ENCODE measurements at places on chromosomes 6 and 20.

- ATAC-seq, result no peak
These were observed 330.0 kb downstream of the ZFAND3 start for GRCh38 chr6:38149531-38149930.

DNA sequence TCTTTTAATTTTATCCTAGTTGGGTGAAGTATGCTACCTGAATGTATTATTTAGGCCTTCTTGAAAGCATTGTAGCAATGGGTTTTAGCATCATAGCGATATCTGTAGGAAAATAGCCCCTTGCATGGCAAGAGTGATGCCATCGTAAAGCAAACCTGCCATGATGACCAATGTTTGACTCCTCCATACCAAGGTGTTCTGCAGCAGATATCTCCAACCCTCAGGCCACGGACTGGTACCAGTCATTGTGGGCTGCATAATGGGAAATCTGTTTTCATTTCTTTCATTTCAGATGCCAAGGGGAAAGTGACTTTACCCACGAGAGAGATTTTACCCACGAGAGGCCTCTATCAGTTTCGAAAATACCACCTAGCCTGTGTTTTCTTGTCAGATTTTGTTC, 6.2 kb downstream of the TXLNB start:
- no peak for ATAC-seq

- no peak for ATAC-seq
These were observed 17.3 kb downstream of the NCOA7 start for GRCh38 chr6:125808060-125808459.

GRCh38 chr20:50487397-50487796, 22.8 kb upstream of the PTPN1 start:
- peak; percentile 39 for ATAC-seq

GRCh38 chr20:34987288-34988190, 31.9 kb downstream of the MYH7B start:
- no peak for ATAC-seq

DNA sequence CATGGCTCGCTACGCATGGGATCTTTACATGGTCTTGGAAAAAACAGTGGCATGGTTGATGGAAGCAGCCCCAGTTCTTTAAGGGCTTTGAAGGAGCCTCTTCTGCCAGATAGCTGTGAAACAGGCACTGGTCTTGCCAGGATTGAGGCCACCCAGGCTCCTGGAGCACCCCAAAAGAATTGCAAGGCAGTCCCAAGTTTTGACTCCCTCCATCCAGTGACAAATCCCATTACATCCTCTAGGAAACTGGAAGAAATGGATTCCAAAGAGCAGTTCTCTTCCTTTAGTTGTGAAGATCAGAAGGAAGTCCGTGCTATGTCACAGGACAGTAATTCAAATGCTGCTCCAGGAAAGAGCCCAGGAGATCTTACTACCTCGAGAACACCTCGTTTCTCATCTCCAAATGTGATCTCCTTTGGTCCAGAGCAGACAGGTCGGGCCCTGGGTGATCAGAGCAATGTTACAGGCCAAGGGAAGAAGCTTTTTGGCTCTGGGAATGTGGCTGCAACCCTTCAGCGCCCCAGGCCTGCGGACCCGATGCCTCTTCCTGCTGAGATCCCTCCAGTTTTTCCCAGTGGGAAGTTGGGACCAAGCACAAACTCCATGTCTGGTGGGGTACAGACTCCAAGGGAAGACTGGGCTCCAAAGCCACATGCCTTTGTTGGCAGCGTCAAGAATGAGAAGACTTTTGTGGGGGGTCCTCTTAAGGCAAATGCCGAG, 78.2 kb downstream of the ASXL1 start:
- no peak for ATAC-seq

DNA sequence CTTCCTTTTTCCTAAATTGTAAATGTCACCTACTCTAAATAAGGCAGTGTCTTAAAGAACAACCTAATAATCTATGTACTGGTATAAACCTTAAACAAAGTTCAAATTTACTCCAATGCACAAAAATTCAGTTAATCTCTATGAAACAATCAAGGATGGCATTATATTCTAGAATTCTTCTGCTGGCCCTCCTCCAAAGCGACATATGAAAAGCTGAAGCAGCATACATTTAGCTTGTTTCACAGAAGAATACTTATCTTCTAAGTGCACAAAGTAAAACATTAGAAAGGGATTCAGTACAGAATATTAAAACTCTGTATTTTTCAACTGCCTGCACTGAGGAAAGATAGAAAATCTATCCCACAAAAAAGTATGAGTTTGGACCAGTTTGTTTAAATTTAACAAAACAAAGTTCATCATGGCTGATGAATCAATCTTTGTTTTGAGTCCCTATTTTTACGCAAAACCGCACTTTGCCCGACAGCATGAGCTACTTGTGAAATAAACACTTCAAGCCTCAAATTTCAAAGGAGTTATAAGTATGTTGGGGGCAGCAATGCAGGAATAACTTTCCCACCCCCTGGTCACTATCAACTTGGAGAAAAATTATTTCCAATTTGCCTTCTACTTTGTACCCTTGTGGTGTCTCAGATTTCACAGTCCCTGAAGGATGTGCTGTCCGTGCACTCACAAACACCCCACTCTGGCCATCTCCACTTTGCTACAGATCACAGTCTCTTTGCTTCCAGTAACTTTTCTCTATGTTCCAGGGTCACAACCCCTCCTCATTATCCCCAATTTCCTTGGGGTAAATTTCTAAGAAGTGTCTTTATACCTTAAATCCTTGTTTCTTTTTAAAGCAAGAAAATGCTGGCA, 238.2 kb downstream of the PRKN start:
- no peak for ATAC-seq

- ATAC-seq, result no peak
These were observed 51.5 kb downstream of the RPS12 start for GRCh38 chr6:132865829-132866228.

DNA sequence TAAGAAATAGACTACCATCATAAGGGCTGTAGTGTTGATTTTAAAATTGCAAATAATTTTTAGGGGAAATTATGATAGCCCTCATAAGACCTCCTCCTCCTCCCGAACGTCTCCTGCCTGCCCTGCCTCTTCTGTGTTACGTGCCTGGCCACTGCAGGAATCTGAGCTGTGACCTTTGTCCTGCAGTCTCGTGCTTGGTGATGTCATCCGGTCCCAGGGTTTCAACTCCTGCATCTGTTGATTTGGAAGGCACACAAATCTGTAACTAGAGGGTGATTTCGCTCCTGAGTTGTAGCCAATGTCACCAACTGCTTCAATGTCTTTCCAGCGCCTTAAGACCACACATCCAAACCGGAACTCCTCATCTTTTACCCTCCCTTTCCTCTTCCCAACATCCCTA, 163.2 kb downstream of the AIG1 start:
- no peak for ATAC-seq

DNA sequence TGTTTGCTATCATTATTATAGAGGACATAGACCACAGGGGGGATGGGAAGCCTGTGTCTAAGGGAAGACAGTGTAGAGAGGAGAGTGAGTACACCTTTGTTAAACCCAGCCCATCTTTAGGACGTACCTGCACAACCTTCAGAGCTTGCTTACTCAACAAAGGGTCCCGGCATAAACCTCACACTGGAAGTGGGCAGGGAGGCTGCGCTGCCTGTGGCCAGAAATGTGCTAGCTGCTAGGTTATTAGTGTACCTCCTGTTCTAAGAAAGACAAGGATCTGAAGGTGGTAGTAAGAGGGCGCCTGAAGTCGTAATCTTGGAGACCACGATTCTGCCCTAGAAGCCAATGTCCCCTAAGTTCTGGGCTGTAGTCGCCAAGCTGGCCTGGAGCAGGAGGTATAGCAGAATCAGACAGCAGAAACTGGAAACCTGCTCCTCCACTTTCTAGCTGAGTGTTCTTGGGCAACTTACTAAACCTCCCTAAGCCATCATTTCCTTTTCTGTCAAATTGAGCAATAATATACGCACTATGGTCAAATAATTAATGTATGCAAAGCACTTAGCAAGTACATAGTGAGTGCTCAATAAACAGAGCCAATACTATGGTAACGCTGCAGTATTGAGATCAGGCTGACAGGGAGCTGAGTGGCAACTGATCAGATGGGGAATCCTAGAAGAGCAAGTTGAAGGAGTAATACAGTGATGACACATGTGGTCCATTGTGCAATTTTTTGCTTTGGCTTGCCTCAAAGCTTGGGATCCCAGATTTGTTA, 16.8 kb upstream of the AKIRIN2 start:
- peak; percentile 81 for ATAC-seq

- ATAC-seq, result no peak
These were observed 72.4 kb downstream of the ADGRG6 start for GRCh38 chr6:142374091-142374770.

DNA sequence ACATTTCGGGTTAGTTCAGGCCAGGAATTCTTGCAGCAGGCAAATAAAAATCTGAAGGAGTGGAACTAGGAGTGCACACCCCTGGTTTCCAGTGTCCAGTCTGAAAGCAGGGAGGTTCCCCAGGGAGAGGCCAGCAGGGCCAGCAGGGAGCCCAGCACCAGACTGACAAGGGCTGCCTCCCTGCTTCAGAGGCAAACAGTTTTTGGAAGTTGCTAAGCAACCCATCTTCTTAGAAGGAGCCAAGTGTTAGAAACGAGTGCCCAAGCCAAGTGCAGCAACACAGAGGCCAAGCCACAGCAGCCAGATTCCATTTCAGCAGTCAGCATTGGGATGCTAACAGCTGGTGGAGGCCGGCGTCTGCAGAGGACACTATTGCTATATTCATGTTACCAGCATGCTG, 179.1 kb downstream of the SYNDIG1 start:
- no peak for ATAC-seq

GRCh38 chr6:27297857-27298730, 14.0 kb downstream of the POM121L2 start:
- no peak for ATAC-seq

GRCh38 chr20:54267483-54268003, 59.7 kb downstream of the PFDN4 start:
- ATAC-seq, result no peak

DNA sequence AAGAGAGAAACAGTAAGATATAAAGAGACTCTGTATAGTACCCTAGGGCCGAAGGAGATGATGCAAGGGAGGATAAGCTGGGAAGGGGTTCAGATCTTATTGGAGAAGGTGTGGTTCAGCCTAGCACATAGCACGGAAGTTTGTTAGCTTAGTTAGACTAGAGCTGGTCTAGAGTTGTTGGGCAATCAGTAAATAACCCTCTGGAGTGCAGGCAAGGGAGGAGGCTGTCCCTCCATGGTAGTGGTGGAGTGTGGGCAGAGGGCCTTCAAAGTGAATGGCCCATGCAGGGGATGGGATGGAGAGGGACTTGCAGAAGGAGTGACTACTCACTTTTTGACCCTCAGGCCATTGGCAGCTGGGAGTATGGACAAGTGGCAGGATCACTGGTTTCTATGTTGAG, 20.0 kb downstream of the TULP4 start:
- ATAC-seq, result no peak

GRCh38 chr20:62044631-62045030, 21.1 kb downstream of the TAF4 start:
- no peak for ATAC-seq

GRCh38 chr6:128238225-128238624, 282.2 kb downstream of the PTPRK start:
- no peak for ATAC-seq

- no peak for ATAC-seq
These were observed 118.9 kb downstream of the QKI start for GRCh38 chr6:163533443-163533842.

GRCh38 chr6:9766240-9766915, 648.5 kb downstream of the TFAP2A start:
- no peak for ATAC-seq

DNA sequence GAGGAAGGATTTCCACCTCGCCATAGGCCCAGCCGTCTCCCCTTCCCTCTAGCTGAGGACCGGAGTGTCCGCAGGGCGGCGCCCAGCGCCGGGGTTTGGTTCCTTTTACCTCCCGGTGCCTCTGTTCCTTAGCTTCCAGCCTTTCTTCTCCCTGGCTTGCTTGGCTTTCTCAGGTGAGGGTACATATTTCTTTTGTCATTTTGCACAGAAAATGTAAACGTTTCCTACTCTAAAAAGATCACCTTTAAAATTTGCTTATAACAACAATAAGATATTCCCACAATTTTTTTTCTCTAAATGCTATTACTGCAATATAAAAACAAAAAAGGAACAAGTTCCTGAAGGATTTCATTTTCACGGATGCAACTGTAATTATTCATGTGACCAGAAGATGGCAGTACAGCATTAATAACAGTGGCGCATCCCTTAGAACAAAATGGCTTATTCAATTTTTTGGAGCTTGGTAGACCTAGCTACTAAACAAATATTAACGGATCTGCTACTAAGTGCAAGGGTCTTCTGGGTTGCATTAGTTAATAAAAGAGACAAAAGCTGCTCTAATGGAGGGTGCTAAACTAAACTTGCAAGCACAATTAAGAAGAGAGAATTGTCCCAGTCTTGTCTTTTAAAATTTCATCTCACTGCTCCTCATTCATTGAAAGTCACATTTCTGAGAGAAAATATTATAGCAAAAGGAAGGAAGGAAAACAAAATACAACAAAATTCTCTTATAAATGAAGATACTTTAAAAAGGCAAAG, 172.9 kb downstream of the ADGRG6 start:
- no peak for ATAC-seq

- no peak for ATAC-seq
These were observed 19.8 kb downstream of the NFYA start for GRCh38 chr6:41092421-41093140.

DNA sequence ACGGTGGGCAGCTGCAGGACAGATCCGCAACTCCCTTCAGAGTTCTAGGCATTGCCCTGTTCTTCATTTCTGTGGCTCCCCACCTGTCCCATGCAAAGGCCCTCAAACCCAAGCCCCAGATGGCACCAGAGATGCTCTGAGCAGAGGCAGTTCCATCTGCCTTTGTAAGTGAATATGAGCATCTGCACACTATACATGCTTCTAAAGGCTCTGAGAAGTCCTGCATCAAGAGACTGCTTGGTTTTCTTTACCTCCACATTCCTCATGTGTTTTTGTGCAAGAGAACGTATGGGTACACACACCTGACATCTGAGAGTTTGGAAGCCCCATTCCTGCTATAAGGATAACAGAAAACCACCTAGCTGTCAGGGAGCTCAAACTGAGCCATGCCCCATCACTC, 14.4 kb upstream of the CST7 start:
- ATAC-seq, result no peak
